ENCODE measurements at places on chromosomes 3 and 15.

DNA sequence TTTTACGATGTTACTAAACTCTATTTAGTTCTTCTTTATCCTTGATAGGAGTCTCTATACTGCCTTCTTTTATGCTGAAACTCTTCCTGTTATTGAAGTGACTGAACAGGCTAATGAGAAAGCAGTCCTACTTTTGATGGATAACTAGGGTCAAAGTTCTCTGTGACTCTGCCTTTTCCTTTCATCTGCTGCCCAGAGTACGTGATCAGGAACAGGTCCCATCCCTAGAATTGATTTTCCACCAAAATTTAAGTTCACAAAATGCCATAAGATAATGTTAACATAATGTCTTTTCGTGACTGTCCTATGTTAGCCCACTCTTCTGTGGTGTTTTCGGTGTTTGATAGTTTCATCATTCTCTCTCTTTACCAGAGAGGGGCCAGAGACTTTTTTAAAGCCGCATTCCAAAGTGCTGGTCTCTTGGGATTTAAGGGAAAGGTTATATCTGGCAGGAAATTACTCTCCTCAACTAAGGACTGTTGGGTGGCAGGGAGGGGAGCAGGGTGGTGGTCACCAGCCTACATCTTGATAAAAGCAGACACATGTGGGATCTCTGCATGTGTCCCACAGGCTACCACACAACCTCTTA is 50.3 kb upstream of the PLXND1 start:
- no peak for DNase-seq

DNA sequence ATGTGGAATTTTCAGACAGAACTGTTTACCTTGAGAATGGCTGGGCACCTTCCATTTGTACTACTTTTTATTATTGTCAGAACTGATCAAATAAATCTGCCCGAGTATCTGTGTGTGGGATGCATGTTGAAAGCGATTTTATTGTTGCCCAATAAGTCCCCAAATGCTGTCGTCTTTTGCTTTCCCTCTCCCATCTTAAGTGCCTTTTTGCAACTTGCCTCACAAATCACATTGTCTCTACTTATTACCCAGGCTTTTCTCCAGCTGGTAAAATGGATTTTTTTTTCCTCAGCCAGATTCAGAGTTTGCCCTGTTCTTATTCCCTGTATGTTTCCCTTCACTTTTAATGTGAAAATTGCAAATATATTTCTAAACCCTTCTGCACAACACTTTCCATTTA is 163.1 kb downstream of the CNTN4 start:
- DNase-seq, result no peak

- DNase-seq, result no peak
Observed at GRCh38 chr3:114417675-114418074, 123.8 kb downstream of the TIGIT start.

- no peak for DNase-seq
Observed at GRCh38 chr3:194928831-194929577, 243.3 kb downstream of the FAM43A start.

GRCh38 chr3:128070898-128071591 is 18.8 kb downstream of the SEC61A1 start:
- DNase-seq, result no peak

DNA sequence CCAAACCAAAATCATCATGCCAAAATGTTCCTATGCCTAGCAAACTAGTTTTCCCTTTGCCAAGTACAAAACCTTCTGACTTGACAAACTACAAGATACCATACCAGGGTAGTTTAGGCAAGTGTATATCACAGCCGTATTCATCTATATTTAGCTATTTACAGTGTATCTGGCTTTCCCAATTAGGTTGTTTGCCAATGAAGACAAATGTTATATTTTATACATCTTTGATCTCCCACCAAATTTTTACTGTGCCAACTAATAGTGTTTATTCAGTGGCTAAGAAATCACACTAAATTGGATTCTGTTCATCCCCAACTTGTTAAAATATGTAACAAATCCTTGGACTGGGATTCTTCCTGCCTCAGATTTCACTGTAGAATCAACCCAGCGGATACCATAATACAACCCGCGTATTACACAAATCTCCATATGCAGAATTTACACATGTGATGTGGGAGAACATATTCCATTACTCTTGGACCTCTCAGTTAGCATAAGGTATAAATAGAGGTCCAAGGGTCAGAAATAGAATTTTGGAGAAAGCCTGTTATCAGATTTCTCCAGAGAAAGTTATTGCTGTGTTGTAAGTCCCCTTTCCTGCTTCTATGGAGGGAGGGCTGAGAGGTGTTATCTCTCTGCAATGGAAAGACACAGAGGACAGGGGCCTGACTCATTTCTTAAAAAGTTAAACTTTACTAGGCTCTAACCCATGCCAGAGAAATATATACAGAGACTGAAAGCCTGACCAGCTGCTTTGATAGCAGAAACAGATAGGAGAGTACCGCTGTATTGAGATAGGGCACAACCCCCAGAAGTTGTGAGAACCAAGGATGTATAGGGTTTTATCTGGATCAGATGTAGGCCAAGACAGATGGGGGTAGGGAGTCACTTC is 467.0 kb downstream of the FGF12 start:
- DNase-seq, result no peak
